NCI-H2081 treated with DMSO at 0.1 percent for 48 hours (cell line): ENCODE measurements at places on chromosomes 16 and 17.

DNA sequence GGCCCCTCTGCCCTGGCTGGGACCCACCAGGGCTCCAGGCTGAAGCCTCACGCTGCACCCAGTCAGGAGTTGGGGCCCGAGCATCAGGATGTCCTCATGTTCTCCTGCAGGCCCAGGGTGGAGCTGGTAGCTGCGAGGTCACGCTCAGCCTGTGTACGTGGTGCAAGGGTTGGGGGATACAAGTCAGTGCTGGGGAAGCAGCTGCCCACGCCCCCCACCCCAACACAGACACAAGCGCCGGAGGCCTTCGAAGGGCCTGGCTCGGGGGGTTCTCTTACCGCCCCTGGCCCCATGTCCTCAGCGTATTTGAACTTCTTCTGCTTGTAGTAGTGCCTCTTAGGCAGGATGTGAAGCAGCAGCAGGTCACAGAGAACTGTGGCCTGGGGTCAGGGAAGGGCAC is 4.9 kb upstream of the CAMKK1 start:
- DNase-seq = no peak

DNA sequence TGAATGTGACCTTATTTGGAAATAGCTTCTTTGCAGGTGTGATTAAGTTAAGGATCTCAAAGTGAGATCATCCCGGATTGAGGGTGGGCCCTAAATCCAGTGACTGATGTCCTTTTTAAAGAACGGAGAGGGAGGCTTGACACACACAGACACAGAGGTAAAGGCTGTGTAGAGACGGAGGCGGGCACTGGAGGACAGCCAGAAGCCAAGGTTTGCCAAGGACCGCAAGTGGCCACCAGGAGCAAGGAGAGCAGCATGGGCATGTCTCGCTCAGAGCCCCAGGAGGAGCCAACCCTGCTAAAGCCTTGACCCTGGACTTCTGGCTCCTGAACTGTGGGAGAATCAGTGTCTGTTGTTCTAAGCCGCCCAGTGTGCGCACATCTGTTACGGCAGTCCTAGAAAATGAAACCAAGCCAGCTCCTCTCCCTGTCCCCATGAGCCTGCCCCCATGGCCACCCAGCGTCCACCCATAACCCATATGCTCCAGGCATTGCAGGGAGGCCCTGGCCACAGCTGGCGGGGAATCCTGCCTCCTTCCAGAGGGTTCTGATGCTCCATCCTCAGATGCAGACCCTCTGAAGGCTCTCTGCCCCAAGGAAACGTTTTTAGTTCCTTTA is 15.2 kb downstream of the CNGB1 start:
- DNase-seq = no peak

DNA sequence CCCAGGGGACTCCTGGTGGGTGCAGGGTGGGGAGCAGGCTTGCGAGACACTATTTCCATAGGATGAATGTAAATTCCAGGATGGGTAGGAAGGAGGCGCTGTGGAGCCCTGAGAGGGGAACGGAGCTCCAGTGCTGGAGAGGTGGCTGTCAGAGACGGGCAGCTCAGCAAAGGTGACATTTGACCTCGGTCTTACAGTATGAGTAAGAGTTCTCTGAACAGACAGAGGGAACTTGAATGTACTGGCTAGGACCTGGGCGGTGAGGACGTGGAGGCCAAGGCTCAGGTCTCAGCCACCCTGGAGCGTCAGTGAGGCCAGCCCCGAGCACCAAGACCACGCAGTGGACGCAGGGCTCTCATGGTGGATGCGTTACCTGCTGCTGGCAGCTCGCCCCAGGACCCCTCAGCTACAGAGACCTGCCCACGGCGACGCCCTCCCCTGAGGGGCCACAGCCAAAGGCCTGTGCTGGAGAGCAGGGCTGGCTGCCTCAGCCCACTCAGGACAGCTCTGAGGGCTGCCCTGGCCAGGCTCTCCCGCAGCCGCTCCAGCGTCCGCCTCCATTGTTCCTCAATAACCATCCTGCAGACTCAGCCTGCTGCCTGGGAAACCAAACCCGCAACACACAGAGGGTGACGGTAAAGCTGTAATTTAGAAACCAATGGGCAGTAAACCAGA is 65.9 kb upstream of the TNRC6C start:
- no peak for DNase-seq

GRCh38 chr17:57903961-57904360 is 51.3 kb downstream of the CUEDC1 start:
- DNase-seq = no peak

DNA sequence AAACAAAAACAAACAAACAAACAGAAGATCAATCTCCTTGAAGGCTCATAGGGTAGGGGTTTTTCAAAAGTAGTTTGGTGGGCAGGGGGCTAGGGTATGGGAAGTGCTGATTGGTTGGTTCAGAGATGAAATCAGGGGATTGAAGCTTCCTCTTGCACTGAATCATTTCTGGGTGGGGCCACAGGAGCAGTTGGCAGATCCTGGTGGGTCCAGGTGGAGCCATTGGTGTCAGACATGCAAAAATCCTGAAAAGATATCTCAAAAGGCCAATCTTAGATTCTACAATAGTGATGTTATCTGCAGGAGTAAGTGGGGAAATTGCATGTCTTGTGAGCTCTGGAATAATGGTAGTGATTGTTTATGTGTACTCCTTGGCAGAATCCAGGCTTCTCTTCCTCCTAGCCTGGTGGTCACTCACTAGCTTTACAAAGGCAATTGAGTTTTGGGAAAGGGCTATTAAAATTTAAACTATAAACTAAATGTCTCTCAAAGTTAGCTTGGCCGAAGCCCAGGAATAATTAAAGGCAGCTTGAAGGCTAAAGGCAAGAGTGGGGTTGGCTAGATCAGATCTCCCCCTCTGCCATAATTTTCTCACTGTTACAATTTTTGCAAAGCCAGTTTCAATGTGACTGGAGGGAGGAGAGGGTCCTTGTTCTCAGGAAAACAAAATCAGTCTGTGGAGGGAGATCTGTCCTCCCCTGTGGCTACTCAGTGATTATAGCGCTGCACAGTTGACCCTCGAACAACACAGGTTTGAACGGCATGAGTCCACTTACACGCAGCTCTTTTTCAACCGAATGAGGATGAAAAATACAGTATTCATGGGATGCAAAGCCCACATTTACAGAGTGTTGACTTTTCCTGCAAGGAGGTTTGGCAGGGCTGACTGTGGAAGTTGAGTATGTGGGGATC is 45.2 kb downstream of the RNF112 start:
- DNase-seq = no peak

- no peak for DNase-seq
Measured at GRCh38 chr17:40129498-40129897, 7.7 kb downstream of the MSL1 start.

- no peak for DNase-seq
Measured at GRCh38 chr16:60166111-60166510, 1432.0 kb upstream of the GOT2 start.

DNA sequence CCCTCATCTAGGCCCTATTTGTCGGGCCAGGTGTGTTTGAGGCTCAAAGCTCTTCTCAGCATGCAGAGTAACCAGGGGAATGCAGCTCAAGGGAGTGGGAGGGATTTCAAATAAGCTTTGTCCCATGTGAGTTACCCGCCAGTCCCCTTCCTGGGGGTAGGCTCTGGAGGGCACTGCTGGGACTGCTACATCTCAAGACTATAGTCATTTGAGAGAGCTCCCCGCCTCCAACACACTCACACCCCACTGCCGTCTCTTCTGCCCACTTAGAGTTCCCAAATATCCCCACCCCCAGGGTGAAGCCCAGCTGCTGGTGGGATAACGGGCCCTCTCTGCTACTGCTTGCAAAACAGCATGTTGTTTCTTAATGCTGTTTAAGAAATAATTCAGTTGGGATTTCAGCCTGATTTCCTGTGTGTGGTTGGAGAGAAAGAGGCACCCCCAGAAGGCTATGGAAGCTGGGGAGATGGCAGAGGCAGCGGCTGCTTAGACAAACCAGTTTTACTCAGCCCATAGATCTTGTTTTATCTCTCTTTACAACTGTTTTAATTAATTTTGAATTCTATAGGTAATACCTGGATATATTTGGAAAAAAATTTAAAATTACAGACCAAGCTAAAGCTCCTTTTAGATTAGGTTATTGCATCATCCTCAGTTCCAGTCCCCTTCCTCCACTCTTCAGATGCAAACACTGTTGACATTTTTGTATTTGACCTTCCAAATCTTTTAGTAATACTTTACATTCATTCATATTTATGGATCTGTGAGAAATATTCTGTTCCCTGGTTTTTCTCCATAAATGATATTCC is 4.1 kb upstream of the MPO start:
- DNase-seq = no peak

DNA sequence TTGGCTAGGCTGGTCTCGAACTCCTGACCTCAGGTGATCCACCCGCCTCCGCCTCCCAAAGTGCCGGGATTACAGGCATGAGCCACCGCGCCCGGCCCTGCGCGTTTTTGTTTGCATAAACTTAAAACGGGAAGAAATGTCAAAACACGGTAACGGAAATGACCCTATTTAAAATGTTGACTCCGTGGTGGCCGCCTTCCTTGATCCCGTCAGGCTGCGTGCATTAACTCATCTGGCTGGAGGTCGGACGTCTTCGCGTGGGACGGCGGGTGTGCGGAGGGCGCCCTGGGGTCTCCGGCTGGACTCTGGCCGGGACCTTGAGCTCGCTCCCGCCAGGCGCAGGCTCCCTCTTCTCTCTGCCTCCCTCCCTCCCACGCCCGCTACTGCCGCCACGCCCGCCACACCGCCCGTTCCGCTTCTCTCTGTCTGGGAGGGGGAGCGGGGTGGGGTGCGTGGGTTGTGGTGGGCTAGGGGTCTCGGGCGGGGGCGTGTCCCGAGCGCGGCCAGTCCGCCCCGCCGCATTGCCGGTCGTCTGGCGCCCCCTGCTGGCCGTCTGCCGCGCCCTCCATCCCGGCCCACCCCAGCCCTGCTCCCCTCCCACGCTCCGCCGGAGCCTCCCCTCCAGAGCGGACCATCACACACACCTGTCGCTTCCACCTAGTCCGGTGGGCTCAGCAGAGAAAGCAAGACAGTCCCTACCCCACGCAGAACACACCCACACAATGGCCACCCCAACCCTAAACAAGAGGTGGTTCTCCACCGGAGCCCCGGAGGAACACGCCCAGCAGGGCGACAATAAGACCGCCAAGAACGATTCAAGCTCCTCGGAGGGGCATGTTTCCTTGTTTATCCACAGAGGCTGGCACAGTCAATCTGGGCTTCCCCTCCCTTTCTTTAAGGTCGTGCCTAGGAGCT is 1.2 kb upstream of the CCDC42 start:
- no peak for DNase-seq

DNA sequence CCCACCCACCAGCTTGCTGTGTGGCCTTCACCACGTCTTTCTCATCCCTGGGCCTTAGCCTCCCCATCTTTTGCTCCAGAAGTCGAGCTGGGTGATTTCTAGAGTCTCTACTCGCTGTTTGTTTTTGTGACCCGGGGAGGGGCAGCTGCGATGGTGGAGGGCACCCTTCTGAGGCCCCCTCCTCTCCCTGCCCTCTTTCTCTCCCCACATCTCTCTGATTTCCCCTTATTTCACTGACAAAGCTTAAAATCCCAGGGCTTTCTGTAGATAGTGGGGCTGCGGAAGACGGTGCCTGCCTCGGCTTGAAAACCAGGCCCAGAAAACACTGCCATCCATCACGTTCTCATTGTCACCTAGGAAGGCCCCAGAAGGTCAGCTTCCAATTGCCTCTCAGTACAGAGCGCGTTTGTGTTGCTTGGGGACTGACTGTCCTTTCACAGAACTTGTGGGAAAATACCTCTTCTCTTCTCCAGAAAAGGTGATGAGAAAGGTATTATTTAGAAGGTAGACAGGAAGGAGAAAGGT is 95.1 kb downstream of the NTN1 start:
- DNase-seq = no peak

DNA sequence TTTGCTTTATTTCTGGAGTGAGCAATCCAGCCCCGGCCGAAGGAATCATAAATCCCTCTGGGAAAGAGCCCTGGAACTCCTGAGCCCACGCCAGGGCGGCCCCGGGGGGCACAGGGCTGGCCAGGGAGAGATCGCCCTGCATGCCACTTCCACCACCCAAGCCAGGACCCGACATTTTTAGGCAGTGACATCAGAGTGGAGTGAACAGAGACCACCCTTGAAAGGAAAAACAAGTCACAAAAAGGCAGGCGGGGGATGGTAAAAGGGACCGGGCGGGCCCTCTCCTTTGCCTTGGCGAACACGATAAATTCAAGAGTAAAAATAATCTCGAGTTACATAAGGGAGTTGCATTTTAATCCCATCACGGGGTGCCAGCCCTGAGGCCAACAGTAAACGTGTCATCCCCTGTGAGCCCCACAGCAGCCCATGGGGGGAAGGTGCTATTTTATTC is 284.1 kb downstream of the C16orf95 start:
- DNase-seq = no peak
